ENCODE measurements at places on chromosomes 12 and 14. TPM values are rescaled to one million over a fixed set of nuclear protein-coding genes. Genes with fewer than 3 reads are reported as not detected.

The KRT75 gene
- 0.26 TPM for total RNA-seq

The NUAK1 gene
- 13.3 TPM for total RNA-seq

The USP15 gene
- total RNA-seq = 37.6 TPM

The PDE3A gene
- 5.6 TPM for total RNA-seq

Data from A549 treated with DMSO at 1 μM for 4 hours (cell line).